ENCODE measurements at places on chromosomes 6 and 20.

DNA sequence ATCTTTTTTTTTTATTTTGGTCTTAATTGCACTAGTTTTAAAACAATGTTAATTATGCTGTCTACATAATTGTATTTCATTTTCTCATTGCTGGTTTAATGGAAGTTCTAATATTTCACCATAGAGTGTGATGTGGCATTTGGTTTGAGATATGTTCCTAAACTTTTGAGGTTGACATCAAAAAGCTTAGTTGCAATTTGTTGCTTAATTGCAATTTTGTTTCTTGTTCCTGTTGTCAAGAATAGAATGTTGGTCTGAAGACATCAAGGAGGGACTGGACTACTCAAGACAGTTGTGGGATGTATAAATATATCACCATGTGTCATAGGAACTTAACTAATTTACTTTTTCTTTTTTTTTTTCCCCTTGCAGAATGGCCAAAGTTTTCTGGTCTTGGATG lies 12.5 kb downstream of the HSF2 start:
- no peak for DNase-seq

DNA sequence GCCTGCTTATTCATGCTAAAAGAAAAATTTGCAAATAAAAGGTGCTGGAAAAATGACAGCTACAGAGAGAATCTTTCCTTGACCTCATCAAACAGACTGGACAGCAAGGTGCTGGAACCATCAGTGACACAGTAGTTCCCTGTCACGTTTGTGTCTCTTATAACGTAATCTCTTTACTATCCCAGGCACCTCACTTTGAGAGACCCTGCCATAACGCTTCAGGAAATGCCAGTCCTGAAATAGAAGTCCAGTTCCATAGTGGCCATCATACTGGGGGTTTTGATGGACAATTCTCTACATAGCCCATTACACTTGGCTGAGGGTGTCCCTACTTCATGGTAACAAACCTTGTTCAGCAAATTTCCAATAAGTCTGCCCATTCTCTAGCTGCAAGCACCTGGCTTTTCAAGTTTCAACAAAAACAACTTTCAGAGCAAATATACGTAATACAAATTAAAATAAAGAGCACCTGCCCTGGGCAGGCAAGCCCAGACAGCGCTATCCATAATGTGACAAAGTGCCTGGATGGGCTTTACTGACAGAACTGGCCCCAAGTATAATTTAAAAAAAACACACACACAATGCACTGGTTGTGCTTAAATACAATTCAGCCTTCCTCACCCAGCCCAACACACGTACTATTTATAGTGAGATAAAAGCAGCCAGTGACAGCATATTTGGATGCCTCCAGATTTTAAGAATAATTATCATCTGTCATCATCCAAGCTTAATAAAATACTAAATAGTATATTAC lies 38.7 kb downstream of the CNKSR3 start:
- DNase-seq = no peak

GRCh38 chr20:4160761-4161305 lies 145.5 kb upstream of the RNF24 start:
- DNase-seq = peak; percentile 37

DNA sequence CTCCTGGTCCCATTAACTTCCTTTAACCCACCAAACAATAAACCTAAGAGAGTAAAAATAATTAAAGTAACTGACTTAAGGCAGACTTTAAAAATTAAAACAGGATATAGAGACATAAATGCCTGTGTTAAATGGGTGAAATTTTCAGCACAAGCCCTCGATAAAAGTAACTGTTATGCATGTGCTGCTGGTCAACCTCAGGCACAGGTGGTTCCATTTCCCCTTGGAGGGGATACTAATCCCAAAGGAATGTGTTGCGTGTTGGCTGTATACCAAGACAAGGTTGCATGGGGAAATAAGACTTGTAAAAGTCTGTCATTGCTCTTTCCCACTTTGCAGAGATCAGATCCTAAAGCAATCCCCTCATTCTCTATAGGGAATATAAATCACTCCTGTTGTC lies 25.8 kb downstream of the HLA-A start:
- DNase-seq = peak; percentile 35
